ENCODE measurements at places on chromosomes 5 and 9.

DNA sequence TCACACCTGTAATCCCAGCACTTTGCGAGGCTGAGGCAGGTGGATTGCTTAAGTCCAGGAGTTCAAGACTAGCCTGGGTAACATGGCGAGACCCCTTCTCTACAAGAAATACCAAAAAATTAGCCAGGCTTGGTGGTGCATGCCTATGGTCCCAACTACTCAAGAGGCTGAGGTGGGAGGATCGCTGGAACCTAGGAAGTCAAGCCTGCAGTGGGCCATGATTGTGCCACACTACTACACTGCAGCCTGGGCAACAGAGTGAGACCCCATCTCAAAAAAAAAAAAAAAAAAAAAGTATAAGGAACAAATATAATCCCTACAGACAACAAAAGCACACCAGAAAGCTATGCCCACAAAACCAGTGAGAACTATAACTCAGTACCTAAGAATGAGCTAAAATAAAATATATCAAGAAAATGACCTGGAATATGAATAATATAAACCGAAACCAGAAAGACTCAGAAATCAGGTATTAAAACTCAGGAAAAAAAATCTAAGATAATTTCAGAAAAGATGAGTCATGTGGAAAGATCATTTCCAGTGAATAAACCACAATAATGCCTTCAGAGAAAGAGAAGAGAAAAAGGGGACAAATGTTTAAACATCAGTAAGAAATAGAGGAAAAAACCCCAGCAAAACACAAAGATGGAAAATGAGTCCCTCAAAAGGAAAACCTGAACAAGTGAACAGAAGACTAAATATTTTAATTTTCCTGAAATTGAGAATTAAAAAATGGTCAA is 57.4 kb downstream of the GOLPH3 start:
- no peak overlapping the region for H3K4me3 ChIP-seq
- H3K27ac ChIP-seq: no peak overlapping the region
- H3K4me1 ChIP-seq: no peaks in the 10 kb centered on the region
- no peak for DNase-seq
- H3K27me3 ChIP-seq: no peaks in the 10 kb centered on the region
- H3K36me3 ChIP-seq: peaks cover 84% of the 10 kb centered on the region

DNA sequence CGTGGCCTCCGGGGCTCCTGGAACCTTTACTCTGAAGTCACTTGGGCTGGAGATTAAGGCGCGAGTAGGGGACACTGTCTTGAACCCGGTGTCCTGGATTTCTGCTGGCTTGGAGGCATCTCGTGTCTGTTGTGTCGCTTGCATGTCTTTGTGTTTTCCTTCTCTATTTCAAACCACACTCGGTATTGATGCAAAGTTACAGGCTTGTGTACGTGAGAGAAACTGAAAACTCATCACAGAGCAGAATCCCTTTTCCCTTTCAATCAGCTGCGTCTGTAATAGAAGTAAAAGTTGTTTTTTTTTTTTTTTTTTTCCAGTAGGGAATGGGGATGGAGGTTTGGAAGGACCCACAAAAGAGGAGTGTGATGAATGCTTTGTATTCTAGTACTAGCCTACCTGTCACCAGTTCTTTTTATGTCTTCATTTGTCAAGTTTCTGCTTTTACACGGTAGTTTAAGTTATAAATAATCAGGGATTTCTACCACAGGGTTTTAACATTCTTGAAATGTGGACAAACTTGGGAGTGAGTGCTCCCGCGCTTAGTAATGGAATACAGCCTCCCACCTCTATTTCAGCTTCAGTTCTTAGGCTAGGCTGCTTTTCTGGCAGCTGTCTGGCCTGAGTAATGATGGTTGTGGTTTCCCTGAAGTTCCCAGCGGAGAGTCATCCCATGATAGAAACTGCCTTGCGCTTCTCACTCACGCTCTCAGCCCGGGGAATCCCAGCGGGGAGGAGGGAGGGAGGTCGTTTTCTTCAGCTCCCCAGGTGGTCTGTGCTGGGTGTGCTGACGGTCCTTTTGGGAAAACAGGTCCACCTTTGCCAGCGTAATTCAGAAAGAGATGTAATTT is 763 bp downstream of the TJP2 start:
- no peak for DNase-seq
- H3K4me1 ChIP-seq: peaks cover 5% of the 10 kb centered on the region
- no peak overlapping the region for H3K27ac ChIP-seq
- no peaks in the 10 kb centered on the region for H3K36me3 ChIP-seq
- H3K4me3 ChIP-seq: peak overlapping the region; percentile 85

DNA sequence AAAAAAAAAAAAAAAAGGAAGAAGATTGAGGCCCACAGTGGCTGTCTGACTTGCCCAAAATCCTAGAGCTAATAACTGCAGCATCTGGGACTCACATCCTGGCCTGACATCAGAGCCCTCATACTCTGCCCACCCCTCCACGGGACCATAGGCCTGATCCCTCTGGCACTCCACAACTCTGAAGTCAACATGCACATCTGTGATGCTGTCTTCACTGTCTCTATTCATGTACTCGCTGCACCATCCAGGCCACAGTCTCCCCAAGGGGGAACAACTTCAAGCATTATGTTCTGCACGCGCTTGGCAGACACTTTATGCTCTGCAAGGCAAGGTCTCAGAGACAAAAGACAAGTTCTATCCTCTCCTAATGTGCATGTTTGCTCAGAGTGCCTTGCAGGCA is 158.2 kb downstream of the SPOCK1 start:
- no peaks in the 10 kb centered on the region for H3K27me3 ChIP-seq
- peaks cover 3% of the 10 kb centered on the region for H3K4me1 ChIP-seq
- H3K27ac ChIP-seq: no peak overlapping the region
- H3K36me3 ChIP-seq: no peaks in the 10 kb centered on the region
- H3K4me3 ChIP-seq: no peak overlapping the region

DNA sequence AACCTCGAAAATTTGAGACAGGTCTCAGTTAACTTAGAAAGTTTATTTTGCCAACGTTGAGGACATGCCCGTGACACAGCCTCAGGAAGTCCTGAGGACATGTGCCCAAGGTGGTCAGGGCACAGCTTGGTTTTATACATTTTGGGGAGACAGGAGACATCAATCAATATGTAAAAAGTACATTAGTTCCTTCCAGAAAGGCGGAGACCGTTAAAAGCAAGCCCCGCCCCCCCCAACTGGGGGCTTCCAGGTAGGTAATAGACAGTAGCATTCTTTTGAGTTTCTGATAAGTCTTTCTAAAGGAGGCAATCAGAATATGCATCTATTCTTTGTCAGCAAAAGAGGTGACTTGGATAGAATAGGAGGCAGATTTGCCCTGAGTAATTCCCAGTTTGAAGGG is 599 bp upstream of the MOCS2 start:
- H3K4me1 ChIP-seq: peaks cover 6% of the 10 kb centered on the region
- no peak for DNase-seq
- H3K4me3 ChIP-seq: peak overlapping the region; percentile 82
- no peaks in the 10 kb centered on the region for H3K27me3 ChIP-seq
- no peak overlapping the region for H3K27ac ChIP-seq

GRCh38 chr5:21893161-21893560 is 960.0 kb downstream of the CDH12 start:
- H3K4me3 ChIP-seq: no peak overlapping the region
- H3K4me1 ChIP-seq: no peaks in the 10 kb centered on the region
- H3K27ac ChIP-seq: no peak overlapping the region
- no peaks in the 10 kb centered on the region for H3K27me3 ChIP-seq

Data from neuronal stem cell (in vitro differentiated cells).